ENCODE measurements at places on chromosomes 1 and 21.
A peak's percentile ranks its signal among the peaks of the same experiment; 100 is the strongest.

DNA sequence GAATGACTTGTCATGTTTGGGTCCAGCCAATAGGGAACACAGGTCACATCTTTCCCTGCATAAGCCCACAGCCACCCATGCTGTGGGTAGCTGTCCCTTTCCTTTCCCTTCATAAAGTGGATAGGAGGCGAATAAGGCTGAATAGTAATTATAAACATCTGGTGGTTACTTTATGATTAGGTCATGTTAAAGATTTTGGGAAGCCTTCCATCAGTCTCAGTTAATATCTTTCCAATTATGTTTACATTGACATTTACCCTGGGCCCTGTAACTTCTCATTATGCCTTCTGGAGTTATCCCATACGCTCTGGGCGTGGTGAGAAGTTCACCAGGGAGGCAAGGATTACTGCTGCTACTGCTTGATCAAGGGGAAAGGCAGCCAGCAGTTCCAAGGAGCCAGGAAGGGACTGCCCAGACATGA, 197.2 kb downstream of the HLX start:
- no peak for DNase-seq

DNA sequence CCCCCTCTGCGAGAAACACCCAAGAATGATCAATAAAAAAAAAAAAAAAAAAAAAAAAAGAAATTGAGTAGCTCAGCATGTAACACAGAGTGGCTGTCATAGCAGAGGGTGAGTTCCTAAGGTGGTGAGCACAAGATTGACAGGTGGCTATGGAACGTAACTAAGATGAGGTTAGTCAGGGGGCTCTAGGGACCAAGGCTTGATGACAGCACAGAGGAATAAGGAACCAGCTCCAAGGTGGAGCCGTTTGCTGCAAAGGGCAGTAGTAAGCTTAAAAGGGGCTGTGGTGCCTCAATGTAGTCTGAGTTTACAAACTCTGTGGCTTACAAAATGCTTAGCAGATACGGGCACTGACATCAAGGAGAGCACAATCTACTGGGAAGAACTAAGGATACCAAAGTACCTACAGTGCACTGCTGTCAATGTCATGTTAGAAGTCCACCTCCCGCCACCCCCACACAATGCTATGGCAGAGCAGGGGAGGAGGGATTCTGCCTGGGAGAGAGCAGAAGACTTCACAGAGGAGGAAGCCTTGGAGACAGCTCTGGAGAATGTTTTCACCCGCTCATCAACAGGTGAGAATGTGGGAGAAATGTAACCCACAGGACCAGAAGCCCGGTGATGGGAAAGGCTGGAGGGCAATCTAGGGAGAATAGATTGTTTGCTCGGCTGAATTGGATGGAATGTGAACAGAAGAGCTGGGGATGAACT, 13.1 kb downstream of the IQGAP3 start:
- no peak for DNase-seq

DNA sequence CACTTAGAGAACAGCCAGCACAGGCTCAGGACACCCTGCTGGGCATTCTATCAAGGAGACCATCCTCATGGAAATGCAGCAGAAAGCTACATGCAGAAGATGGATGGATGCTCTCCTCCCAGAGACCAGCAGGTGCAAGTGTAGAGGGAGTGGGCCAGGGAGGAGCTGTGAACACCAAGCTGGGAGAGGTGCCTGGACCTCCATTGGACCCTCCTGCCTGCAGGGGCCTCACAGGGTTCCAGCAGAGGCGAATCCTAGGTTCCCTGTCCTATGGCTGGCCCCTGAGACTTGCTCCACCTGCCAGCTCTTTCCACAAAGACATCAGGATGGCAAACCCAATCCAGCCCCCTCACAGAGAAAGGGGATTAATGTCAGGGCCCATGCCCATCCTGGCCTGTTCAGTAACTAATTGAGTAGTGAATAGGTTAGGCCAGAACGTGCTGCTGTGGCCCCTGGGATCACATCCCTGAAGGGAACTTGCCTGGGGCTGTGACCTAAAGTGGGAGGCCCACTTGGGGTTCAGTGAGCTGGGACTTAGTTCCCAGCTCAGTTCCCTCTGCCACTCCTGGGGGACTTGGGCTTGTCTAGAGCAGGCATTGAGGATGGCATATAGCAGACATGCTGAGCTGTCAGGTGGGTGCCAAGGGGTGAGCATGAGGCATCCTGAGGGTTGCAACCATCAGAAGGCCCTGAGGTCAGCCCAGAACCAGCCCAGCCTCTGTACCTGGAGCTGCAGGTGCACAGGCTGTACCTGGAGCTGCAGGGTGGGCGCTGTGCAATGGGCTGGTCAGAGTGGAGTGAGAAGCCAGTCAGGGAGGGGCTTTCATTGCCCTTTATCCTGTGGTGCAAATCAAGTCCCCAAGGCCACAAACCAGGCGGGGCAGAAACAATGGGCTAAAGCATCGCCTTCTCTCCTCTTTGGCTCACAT, 22.9 kb upstream of the ZNF678 start:
- DNase-seq: no peak

DNA sequence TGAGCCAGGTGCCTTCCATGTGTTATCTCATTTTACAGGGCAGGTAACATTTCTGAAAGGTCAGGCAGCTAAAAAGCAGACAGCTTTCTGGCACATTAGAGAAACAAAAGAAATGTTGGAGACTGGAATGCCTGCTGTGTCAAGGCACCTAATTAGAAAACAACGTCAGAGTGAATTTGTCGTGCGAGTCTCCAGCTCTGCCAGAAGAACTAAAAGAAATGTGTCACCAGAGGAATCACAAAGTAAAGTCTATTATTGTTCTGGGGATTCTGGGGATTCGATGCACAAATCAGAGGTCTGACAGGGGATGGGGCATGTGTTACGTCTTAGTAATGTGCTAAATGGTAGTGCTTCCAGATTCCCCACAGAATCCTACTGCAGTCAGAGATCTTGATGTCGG, 89.3 kb downstream of the EDEM3 start:
- DNase-seq: no peak

DNA sequence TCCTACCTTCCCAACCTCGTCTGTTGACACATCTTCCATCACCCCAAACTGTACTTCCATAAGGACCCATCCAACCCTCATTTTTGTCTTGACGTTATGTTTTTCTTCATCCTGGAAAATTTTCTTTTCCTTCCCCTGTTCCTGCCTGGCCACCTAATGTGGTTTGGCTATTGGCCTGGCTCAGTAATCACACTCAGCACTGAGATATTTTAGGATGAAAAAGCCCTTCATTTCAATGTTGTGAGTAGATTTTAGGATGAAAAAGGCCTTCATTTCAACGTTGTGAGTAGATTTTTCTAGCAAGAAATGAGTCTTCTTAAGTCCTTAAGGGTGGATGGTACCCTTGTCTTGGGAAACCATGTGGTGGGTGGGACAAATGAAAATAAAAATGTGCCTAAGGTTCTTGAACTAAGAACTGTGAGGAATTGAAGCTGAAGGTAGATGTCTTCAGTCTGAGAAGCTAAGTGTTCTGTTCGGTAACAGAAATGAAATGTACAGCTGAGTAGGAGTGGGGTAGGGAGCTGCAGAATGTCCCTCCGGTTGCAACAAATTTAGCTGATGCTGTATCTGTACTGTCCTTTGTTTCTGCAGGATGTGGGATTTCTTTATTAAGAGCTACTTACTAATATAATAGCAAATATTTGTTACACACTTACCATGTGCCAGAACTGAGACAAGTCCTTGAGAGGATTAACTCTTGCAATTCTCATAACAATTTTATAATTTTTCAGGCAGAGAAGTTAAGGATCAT, 36.1 kb downstream of the DNTTIP2 start:
- no peak for DNase-seq

GRCh38 chr21:41477641-41478318, 30.2 kb downstream of the TMPRSS2 start:
- DNase-seq: no peak

DNA sequence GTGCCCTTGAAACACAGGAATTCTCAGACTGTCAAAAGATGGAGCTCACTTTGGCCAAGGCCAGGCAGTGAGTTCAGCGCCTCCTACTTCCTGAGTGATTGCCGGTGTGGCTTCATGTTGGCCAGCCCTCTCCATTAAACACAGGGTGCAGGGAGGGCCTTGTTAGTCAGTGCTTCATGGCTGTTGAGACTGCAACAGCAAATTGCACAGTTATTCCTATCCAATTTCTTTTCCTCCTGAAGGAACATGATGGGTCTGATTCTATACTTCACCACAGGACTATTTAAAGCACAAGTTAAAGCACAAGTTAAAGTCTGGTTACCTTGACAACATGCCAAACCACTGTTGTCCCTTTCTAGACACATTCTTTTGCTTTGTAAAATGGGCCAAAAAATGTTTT, 156.6 kb downstream of the SIPA1L2 start:
- no peak for DNase-seq

DNA sequence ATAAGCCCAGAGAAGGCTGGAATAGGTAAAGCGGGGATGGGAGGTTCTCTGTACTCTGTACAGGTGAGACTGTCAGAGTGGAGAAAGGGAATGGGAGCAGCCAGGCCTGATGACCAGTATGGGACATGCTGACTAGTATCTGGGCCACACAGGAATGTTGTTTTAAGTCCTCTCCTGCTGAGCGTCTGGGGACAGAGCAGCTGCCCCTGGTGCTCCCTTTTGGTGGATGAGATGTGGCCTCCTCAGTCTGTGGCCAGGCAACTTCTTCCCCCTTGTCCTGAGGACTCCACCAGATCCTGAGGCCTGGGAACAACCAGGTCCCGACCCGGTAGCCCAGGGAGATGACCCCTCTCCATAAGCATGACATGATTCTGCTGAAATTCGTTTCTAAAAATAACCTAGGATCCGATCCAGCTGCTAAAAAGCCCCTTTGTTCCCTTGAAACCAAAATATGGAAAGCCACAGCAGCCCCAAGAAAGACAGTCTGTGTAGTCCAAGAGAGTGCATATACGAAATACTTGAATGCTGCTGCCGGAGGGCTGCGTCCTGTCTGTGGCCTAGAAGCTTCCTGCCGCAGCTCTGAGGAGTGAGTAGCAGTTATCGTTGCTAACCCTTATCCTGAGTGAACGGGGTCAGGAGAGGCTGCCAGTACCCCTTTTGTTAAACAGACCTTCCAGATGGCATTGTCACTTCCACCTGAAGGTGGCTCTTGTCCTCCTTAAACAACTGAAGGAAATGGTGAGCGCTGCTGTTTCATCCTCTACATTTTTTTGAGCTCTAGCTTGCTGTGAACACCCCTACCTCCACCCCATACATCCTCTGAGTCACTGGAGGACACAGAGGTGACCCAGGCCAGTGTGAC, 47.1 kb downstream of the ATP2B4 start:
- DNase-seq: peak; percentile 51

- no peak for DNase-seq
These were observed 36.5 kb downstream of the YY1AP1 start for GRCh38 chr1:155651861-155652661.

Data from stimulated activated CD8-positive, alpha-beta memory T cell treated with anti-CD3 and anti-CD28 coated beads, Interleukin-12 subunit alpha, Interleukin-12 subunit beta, amount 100 ng/mL, for 4 hours (primary cell).